ENCODE measurements at places on chromosomes 12 and 14. TPM values are rescaled to one million over a fixed set of nuclear protein-coding genes. Genes with fewer than 3 reads are reported as not detected.

PYGL gene
- 22.3 TPM for total RNA-seq

DLGAP5 gene
- total RNA-seq, result 1.9 TPM

PDE3A gene
- total RNA-seq, result 0.28 TPM

DHH gene
- 0.45 TPM for total RNA-seq

HECTD4 gene
- 79.2 TPM for total RNA-seq

BIN2 gene
- 443 TPM for total RNA-seq

STAB2 gene
- total RNA-seq, result not detected

RERG gene
- not detected for total RNA-seq

MIP gene
- total RNA-seq, result not detected

TSPAN19 gene
- not detected for total RNA-seq

SDR9C7 gene
- total RNA-seq, result not detected

ARMH4 gene
- not detected for total RNA-seq

FAM222A gene
- total RNA-seq, result 6.6 TPM

CCDC184 gene
- 3.0 TPM for total RNA-seq

LALBA gene
- total RNA-seq, result not detected

HOXC4 gene
- 0.95 TPM for total RNA-seq

IRAK3 gene
- total RNA-seq, result 3.7 TPM

LMNTD1 gene
- total RNA-seq, result not detected

NOP9 gene
- total RNA-seq, result 47.8 TPM

CPM gene
- total RNA-seq, result 1.6 TPM

NTF3 gene
- total RNA-seq, result not detected

DTX1 gene
- 1.7 TPM for total RNA-seq

SPTB gene
- total RNA-seq, result 0.07 TPM

VWF gene
- total RNA-seq, result 0.71 TPM

MYH6 gene
- not detected for total RNA-seq

REM2 gene
- total RNA-seq, result 4.0 TPM

SLC2A14 gene
- 0.12 TPM for total RNA-seq

CSRP2 gene
- 0.08 TPM for total RNA-seq

PTPN21 gene
- total RNA-seq, result 0.15 TPM

GNG2 gene
- total RNA-seq, result 552 TPM

KRAS gene
- 33.3 TPM for total RNA-seq

HOXC12 gene
- not detected for total RNA-seq

PTPRQ gene
- not detected for total RNA-seq

MAP3K9 gene
- total RNA-seq, result 7.9 TPM
